Activated CD4-positive, alpha-beta T cell treated with anti-CD3 and anti-CD28 coated beads, Interleukin-2, Interleukin-4, amounts not matched to agents 100 ng/mL and 50 ng/mL, durations not matched to agents 16 hours and 8 hours (primary cell): ENCODE measurements at places on chromosomes 12 and 14.
A peak's percentile ranks its signal among the peaks of the same experiment; 100 is the strongest.

GRCh38 chr12:10847744-10848143 is 1.5 kb downstream of the PRR4 start:
- DNase-seq = no peak

GRCh38 chr12:56995201-56995929 is 11.0 kb downstream of the ZBTB39 start:
- no peak for DNase-seq

DNA sequence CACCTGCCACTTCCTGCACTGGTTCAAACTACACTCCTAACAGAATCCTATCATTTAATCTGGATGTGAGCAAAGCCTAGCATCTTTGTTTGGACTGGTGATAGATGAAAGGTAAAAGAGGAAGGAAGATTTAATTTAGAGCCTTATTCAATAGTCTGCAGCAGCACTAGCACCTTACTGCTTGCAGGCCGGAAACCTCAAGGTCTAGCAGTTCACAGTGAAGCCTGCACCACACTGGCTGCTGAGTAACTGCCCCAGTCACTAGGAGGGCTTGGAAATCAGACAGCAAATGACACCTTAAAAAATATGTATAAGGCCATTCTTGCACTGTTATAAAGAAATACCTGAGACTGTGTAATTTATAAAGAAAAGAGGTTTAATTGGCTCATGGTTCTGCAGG is 358.0 kb downstream of the DAD1 start:
- peak; percentile 3 for DNase-seq

DNA sequence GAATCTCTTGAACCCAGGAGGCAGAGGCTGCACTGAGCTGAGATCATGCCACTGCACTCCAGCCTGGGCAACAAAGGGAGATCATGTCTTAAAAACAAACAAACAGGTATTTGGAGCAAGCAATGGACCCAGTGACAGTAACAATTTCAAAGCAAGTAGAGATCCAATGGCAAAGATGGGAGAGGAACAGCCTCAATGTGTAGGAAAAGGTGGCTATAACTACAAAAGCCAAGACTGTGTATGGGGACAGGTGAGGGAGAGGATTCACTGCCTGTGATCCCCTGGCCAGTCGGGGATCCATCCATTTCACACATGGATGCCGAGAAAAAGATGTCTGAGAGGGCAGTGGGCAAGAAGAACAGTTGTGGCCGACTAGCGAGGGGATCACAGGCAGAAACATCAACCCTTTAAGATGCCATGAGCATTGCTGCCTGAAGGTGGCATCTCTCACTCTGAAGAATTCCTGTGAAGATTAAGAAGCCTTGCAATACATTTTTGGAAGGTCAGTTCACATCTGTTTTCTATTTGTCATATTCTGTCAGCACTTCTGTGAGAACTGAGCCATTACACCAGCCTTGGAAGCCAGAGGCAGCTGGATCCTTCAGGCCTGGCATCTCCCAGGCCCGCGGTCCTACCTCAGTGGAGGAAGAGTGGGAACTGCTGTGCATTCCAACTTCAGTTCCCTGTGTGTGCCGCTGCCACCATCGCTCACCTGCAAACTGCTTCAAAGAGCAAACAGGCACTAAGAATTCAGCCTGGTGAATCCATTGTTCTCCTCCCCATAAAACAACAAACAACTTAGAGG is 54.5 kb upstream of the FRS2 start:
- DNase-seq = no peak

DNA sequence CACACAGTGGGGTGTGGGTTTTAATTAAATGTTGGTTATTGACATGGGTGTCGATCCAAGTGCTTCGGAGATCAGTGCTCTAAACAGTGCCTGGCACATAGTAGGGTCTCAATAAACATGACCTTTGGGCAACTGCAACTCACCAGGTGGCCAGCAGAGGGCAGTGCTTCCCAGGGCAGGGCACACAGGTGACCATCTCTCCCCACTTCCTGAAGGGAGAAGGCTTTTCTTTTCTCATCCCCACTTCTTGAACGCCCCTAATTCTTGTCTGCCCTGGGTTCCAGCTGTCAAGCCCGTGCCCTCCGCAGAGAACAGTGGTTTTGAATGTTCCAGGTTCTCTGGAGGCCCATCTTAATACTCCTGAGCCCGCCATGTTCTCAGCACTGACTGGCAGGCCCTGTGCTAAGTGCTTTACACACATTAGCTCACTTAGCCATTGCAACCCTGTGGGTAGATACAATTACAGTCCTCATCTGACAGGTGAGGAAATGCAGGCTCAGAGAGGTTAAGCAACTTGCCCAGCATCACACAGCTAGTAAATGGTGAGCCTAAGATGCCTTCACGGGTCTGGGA is 16.3 kb downstream of the RAPGEF3 start:
- DNase-seq = peak; percentile 78

DNA sequence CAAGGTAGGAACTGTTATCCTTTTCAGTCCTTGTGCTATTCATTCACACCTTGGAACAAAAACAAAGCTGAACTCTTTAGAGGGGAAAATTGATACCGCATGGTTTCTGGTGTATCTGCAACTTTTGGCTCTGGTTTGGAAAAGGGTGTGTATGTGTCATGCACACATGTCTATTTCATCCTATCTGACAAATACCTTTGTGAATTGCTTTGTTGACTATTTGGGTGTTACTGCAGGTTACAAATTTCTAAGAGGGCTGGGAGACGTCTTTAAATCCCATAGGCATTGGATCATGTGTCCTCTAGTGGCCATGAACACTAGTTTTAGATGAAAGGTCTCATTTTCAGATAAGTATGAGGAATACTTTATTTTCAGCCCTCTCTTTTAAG is 59.9 kb upstream of the IFNG-AS1 start:
- DNase-seq = no peak

DNA sequence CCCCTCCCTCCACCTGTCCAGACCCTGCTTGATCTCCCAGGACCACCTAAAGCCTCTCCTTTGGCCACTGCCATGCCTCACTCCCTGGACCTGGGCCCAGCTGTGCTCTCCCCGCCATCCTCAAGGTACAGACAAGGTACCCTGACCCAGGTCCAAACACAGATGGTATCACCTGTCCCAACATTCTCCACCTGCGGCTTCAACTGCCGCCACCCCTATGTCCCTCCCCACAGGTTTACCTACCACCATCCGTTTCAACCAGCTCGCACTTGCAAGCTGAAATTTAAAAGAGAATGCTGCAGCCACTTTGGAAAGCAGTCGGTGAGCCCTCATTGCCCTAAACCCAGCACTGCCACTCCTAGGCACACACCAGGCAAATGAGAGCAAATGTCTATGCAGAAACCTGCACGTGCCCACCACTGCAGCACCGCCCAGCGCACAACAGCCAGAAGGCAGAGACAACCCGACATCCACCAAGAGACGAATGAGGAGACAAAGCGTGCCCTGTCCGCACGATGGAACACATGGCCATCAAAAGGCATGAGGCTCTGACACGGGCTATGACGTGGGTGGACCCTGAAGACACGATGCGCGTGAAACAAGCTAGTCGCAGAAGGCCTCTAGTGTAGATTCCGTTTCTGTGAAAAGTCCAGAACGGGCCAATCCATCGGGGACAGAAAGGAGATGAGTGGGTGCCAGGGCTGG is 71.0 kb downstream of the RFLNA start:
- DNase-seq = no peak

DNA sequence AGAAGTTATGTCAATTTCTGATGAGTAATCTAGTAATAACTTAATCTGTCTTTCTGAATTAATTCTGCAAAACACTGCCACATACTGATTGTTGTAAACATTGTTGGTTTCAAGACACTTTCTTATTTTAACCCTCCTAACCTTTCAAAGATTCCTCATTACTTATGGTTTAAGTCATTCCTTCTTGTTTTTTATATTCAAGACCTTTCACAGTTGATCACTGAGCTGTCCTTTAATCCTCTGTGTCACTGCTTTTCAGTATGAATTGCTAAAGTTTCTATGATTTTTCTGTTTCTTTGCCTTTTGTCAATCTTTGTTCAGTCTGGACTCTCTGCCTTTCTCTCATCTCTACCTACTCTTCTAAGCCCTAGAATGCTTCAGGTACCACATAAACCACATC is 164.7 kb downstream of the RAD51B start:
- DNase-seq = no peak

GRCh38 chr14:22152903-22153302 is 436.1 kb downstream of the DAD1 start:
- no peak for DNase-seq

DNA sequence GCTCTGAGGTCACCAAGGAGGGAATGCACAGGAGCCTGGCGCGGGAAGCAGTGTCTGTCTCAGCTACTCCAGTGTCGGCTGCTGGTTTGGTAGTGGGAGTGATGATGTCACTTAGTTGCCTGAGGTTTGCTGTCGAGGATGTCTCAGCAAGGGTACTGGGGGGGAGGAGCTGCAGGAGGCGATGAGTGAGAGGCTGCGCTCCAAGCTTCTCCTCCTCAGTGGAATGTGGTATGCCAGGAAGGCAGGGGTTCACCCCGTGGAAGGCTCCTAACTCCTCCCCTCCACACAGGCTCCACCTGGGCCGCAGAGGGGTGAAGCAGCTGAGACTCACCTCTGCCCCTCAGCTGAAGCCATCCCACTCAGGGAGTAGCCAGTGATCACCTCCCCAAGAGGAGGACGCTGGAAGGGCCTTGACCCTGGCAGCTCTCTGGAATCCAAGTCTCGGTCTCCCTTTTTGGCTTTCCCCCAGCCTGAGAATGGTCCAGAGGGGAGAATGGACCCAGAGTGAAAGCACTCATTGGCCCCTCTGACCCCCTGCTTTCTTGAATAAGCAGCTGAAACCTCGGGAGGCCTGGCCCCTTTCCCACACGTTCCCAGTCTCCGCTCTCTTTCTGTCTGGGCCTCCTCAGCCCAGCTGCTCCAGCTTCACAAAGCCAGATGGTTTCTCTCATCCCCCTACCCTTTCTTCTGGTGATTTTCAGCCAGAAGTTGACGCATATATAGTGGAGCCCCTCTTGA is 178.9 kb upstream of the FKBP4 start:
- DNase-seq = no peak

DNA sequence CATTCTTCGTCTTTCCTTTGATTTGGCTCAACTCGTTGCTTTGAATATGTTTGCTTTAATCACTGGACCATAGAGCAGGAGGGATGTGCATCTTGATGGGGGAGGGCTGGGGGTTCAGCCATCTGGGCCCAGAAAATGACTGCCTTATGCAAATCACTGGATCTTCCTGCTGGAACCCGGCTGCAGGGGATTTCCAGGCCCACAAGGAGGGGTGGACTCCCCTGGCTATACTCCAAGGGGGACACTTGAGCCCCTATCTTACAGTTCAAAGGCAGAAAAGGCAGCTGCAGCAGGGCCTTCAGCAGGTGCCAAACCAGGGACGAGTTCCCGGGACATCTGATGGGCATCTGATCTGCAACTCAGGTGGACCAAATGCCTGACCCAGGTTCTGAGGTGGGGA is 122.5 kb downstream of the DICER1 start:
- no peak for DNase-seq

DNA sequence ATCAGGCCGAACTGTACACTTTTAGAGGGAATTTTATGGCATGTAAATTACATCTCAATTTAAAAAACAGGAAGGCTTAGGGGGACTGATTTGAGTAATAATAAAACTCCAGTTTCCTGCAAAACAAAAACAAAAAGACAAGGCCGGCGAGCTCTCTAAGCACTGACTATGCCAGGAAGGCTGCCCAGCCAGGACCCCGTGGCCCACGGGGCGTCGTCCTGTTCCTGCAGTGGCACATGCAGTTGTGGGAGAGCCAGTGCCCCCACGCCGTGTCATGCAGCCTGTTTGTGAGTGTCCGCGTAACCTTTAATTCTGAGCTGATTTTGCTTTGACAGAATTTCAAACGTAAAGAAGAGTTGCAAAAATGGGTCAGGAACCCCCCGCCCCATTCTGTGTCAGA is 10.5 kb downstream of the XRCC3 start:
- no peak for DNase-seq

DNA sequence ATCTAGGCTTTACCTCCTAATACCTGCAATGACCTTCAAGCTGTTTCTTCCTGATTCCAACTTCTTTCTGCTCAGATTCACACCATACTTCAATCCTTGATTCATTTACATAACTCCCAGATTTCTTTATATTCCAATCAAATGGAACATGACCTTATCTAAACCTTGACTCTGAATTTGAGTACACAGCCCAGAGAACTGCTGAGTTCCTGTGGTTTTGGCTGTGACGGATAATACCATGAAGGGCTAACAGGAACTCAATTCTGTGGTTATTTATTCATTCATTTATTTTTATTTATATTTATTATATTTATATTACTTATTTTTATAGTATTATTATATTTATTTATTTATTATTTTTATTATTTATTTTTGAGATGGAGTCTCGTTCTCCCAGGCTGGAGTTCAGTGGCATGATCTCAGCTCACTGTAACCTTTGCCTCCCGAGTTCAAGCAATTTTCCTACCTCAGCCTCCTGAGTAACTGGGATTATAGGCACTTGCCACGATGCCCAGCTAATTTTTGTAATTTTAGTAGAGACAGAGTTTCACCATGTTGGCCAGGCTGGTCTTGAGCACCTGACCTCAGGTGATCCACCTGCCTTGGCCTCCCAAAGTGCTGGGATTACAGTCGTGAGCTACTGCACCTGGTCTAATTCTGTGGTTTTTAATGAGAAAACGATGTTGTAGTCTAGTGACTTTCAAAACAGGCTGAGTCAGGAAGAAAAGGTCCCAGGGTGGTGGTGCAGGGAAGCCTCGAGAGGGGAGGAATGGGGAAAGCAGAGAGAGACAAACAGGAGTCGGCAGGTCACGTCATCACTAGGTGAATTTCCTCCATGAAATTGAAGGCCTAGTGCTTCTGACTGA is 11.7 kb downstream of the APOLD1 start:
- DNase-seq = no peak

- no peak for DNase-seq
Observed at GRCh38 chr12:97323154-97323553, 139.4 kb upstream of the RMST start.

- DNase-seq = peak; percentile 54
Observed at GRCh38 chr14:21924479-21924878, 250.9 kb upstream of the OR4E1 start.

DNA sequence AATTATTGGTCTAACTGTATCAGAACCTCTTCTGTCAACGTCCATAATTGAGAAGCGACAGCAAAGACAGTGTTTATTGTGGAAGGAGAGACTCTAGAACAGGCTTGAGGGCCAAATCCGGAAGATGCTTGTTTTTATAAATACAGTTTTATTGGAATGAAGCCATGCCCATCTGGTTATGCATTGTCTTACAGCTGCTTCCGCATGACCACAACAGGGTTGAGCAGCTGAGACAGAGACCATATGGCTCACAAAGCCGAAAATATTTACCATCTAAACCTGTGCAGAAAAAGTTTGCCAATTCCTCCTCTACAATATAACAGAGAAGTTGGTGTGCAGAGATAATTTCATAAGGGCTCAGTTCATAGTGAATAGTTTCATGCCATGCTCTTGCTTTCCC is 24.5 kb downstream of the PRKAB1 start:
- no peak for DNase-seq

GRCh38 chr14:54697803-54698202 is 130.9 kb downstream of the SAMD4A start:
- no peak for DNase-seq

DNA sequence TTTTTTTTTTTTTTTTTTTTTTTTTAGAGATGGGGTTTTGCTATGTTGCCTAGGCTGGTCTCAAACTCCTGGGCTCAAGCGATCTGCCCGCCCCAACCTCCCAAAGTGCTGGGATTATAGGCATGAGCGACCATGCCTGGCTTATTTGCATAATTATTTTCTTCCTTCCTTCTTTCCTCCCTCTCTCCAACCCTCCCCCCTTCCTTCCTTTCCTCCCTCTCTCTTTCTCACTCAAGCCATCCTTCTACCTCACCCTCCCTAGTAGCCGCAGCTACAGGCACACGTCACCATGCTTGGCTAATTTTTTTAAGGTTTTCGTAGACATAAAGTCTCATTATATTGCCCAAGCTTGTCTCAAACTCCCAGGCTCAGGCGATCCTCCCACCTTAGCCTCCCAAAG is 83.8 kb downstream of the PEBP1 start:
- DNase-seq = no peak

- DNase-seq = no peak
Observed at GRCh38 chr12:120266180-120266870, 795 bp upstream of the PXN start.
